ENCODE measurements at places on chromosomes 11 and 22.

DNA sequence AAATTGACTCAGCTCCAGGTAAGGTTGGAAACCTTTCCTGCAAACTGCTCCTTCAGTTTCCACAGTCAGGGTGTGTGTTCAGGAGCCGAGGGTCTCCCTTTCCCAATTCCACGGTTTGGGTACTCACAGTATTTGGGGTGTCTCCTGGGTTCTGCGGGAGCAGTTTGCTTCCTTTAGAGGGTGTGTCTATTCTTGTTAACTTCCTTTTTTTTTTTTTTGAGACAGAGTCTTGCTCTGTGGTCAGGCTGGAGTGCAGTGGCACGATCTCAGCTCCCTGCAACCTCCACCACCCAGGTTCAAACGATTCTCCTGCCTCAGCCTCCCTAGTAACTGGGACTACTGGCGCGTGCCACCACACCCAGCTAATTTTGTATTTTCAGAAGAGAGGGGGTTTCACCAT, 251.4 kb downstream of the LUZP2 start:
- no peak for DNase-seq

- no peak for DNase-seq
These were observed 55.9 kb downstream of the RTN4R start for GRCh38 chr22:20211997-20212753.

DNA sequence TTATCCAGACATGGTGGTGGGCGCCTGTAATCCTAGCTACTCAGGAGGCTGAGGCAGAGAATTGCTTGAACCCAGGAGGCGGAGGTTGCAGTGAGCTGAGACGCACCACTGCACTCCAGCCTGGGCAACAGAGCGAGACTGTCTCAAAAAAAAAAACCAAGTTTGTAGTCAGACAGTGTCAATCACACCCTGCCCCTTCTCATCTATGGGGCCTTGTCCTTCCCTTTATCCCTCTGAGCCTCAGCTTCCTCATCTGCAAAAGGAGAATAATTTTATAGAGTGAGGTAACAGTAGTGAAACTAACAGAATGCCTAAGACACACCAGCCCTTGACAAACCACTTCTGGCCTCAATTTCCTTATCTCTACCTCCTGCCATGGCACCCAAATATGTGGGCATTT, 10.7 kb downstream of the BCL9L start:
- DNase-seq: no peak

DNA sequence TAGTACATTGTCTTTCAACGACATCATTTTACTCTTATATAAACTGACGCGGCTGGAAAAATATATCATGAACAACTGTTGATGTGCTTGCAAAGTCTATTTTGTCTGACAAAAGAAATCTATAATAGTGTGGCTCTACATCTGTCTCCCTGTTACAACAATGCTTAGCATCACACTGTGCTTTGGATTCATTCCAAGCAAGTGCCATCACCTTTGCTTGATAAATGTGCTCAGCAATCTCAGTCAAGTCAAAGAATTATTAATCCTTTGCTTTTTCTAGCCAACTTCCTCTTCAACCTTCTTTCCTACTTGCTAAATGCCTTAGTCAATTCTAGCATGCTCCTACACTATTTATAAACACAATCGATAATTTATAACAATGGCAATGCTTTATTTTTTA, 140.5 kb downstream of the FCHSD2 start:
- DNase-seq: no peak

GRCh38 chr11:113460469-113460868, 14.7 kb downstream of the DRD2 start:
- no peak for DNase-seq

- DNase-seq: no peak
These were observed 193.7 kb upstream of the NARS2 start for GRCh38 chr11:78768345-78768744.

- no peak for DNase-seq
These were observed 7.6 kb upstream of the AMPD3 start for GRCh38 chr11:10447445-10447844.

- no peak for DNase-seq
These were observed 32.2 kb downstream of the ART5 start for GRCh38 chr11:3609416-3610265.

DNA sequence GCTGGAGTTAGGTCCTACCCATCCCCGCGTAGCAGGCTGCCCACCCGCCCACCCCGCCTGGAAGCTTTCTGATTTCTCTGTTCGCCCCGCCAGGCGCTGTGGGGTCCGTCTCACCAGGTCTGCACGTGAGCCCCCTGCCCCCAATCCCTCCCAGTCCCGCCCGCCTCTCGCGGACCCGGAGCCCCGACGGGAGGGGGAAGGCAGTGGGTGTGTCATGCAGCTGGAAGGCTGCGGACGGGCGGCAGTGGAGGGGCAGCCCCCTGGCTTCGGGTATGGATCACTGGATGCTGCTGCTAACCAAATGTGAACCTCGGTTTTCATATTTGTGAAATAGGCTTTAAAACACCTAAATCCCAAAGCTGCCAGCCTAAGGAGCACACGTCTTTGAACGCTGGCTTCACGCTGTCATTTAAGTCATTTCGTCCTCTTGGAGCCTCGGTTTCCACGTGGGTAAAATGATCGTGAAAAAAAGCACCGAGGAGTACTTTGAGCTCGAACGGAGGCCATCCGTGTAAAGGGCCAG, 568 bp upstream of the BIK start:
- DNase-seq: no peak

DNA sequence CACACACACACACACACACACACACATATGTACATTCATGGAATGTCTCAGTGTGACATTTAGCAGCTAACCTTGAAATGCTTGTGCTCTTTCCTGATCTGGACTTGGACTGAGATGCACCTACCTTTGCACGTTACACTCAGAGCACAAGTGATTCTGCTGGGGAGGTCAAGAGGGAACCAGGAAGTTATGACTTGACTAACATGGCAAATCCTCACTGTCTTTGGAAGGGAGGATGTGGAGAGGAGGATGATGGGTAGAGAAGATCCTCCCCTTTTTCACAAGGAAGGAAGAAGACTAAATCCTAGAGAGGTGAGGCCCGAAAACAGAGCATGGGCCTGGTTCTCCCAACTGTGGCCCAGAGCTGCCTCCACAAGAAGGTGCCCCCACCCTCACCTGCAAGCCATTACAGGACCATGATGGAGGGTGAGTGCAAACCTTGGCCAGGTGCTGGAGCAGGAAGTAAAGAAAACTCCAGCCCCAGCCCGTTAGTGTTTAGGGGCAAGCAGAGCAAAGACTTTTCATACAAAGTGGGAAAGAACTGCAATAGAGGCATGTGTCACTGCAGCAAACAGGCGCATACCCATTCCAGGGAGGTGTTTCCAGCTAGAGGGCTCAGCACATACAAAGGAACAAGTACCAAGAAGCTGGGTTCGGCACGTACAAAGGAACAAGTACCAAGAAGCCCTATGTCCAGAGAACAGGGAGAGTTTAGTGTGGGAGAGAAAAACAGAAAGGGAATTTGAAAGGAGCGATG, 26.4 kb downstream of the SCN4B start:
- DNase-seq: no peak

GRCh38 chr11:128509621-128510389, 77.6 kb downstream of the ETS1 start:
- no peak for DNase-seq

Measured in activated CD4-positive, alpha-beta T cell treated with anti-CD3 and anti-CD28 coated beads, Interleukin-2, amount 50 U/mL, for 24 hours (primary cell).